RCC 7860 (cell line): ENCODE measurements at places on chromosomes 6 and 20.
A peak's percentile ranks its signal among the peaks of the same experiment; 100 is the strongest.

- DNase-seq = no peak
These were observed 584 bp downstream of the MTCH1 start for GRCh38 chr6:36985417-36985807.

GRCh38 chr6:138972226-138972665, 15.8 kb downstream of the REPS1 start:
- DNase-seq = no peak

GRCh38 chr6:138107752-138108592, 753 bp upstream of the PERP start:
- DNase-seq = no peak

DNA sequence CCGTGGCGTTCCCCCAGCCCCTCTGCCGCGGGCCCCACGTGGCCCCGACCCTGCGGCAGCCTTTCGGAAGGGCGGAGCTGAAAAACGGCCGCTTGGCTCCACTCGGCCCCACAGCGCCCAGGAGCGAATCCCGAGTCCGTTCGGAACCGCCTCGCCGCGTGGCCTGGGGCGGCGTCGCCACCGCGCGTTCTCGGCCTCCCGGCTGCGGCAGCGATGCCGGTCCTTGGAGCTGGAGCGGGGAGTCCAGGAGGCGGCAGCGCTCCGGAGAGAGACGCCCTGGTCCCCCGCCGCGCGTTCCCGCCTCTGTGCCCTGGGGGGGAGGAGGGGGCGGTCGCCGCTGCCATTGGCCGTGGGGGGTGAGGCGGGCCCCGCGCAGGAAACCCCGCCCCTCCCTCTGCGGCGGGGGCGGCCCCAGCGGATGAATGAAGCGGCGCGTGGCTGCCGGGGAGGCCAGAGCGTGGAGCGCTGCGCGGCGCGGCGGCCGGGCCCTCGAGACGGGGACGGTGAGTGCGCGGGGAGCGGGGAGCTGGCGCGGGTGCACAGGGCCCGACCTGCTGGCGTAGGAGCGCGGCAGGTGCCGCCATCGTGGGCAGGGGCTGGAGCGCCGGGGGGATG, at the start of gene SLCO4A1:
SLCO4A1 (plus strand) TSS at position 453 of the 615 bp plus-strand sequence. CDS start 13,952 bp downstream, outside the sequence.
- peak; percentile 69 for DNase-seq

DNA sequence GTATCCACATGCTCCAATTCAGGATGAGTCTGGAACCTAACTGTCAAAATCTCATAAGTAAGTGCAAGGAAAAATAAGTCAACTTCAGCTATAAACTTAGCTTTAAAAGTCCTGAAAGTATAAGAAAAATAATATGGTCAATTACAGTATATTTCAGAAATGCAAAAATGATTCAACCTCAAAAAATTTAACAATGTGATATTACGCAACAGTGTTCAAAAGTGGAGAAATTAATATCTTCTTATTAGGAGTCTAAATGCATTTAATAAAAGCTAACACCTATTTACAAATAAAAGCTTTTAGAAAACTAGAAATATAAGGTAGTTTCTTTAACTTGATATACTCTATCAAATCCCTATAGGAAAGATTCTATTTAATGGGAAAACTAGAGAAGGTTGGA, 111.2 kb upstream of the OPRM1 start:
- DNase-seq = no peak

DNA sequence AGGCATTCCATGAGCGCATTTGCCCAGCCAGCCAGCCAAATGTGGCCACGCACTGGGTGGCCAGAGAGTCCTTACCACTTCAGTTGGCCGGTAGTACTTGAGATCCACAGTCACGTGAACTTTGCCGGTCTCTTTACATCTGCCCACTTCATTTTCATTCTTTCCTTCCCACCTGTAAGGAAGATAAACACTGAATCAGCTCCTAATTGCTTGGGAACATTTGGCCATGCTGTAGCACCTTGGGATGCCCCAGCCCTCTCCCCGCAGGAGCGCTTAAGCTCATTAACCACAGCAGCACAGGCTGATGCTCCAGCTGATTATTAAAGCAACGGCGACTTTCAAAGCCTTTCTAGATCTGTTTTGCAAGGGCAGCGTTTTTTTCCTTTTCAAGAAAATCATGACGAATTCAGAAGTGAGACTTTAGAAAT, 116.6 kb downstream of the FOXC1 start:
- DNase-seq = no peak

GRCh38 chr6:31614075-31614619, 887 bp upstream of the AIF1 start:
- DNase-seq = no peak

DNA sequence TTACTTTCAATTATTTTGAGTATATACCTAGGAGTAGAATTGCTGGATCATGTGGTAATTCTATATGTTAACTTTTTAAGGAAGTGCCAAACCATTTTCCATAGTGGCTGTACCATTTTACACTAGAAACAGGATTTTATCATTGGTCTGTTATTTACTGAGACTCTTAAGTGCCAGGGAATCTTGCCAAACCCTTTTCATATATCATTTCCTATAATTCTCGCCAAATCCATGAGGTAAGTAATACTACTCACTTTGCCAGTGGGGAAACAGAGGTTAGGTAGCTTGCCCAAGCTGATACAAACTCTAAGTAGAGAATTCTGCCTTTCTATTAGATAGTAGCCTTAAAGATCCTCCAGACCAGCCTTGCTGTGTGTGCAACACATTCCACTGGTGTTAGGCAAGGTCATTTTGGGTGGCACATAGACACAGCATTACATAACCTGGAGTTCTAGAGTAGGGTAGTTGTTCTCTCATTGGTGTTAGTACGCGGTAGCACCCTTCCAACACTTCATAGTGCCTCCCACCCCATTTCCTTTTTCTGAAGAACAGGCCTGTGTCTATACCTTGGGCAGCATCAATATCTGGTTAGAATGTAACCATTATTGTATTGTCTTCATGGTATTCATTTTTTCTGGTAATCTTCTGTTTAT, 65.5 kb downstream of the ARID1B start:
- no peak for DNase-seq

DNA sequence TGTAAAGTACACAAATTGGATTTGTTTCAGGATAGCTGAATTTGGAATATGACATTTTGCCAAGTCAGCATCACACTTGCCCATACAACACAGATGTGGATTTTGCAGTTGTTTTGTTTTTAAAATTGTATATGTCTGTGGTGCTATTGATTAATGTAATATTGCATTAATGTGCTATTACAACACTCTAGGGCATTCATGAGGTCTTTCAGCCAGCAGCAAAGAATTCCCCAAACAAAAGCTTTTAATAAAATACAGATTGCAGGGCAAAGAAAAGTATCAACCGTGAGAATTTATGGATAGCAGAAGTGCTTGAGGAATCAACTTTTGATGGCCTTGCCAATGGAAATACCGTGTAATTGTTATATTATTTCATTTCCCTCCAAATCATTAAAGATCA, 144.9 kb downstream of the AIG1 start:
- DNase-seq = no peak

GRCh38 chr6:18491308-18492045, 104.3 kb downstream of the RNF144B start:
- DNase-seq = peak; percentile 43

GRCh38 chr20:4117158-4117740, 101.9 kb upstream of the RNF24 start:
- no peak for DNase-seq

DNA sequence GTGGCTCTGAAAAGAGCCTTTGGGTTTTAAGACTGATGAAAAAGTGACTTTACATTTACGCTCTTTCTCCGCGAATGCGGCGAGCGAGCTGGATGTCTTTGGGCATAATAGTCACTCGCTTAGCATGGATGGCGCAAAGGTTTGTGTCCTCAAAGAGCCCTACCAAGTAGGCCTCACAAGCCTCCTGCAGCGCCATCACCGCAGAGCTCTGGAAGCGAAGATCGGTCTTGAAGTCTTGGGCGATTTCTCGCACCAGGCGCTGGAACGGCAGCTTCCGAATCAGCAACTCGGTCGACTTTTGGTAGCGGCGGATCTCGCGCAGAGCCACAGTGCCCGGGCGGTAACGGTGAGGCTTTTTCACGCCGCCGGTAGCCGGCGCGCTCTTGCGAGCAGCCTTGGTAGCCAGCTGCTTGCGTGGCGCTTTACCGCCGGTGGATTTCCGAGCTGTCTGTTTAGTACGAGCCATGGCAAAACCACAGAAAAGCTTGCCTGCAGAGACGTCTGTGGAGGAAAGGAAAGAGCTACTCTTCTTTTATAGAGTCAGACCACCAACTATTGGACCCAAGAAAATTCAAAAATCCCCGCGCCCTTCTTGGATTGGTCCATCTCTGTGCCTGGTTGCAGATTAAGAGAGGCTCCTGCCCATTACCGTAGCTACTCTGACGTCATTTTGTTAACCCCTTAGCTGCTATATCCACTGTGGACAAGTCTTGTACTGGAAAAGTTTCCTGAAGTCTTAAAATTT, 55.5 kb upstream of the HFE start:
- DNase-seq = peak; percentile 98

DNA sequence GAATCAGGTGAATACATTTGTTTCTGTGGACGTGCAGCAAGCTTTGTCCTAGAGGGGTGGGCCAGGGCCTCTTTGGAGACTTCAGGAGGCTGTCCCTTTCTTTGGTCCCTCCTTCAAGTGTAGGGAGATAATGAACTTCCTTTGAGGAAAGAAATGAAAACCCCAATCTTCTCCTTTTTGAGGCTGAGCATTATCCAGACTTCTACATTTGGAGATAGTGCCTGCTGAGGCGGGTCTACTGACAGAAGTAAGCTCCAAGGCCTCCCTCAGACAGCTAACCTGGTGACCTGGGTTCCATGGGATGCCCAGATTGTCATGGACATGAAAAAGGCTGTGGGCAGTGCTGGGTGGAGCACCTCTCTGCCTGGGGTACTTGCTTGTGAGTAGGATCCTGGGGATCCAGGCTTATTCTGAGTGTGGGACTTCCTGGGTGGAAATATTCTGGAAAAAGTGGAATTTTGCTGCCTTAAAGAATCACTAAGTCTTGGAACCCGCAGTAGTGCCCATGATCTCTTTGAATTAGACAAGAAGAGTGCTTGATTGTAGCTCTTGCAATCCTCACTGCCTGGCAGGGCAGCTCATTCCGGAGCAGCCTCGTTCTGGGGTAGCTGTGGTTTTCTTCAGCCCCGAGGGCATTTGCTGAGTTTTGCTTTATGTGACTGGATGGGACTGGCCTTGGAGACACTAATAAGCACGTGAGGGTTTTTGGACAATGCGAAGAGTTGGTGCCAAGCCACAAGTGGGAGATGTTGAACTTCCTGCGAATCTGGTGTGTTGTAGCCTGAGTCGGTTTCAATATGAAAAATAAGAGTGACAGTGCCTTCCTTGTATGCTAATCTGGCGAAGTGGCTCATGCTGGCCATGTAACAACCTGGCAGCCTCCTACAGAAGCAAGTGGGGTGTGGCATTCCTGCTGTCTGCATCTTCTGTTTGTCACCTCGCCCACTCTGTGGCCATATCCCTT, 28.1 kb downstream of the SNRNP48 start:
- DNase-seq = no peak

DNA sequence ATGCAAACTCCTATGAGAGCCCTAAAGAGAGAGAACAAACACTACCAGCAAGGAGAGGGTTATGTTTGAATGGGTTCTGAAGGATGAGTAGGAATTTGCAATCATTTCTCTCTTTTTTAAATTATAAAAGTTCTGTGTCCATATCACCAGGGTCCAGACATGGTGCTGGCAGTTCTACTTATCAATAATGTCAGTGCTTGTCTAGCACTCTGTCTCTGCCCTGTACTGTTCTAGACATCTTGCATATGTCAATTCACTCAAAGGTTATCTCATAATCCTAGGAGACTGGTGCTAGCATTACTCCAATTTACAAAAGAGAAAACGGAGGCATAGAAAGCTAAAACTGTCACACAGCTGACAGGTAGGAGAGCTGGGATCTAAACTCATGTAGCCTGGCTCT, 101.3 kb downstream of the VEGFA start:
- no peak for DNase-seq

GRCh38 chr6:82954356-82954755, 111.3 kb downstream of the UBE3D start:
- DNase-seq = no peak

DNA sequence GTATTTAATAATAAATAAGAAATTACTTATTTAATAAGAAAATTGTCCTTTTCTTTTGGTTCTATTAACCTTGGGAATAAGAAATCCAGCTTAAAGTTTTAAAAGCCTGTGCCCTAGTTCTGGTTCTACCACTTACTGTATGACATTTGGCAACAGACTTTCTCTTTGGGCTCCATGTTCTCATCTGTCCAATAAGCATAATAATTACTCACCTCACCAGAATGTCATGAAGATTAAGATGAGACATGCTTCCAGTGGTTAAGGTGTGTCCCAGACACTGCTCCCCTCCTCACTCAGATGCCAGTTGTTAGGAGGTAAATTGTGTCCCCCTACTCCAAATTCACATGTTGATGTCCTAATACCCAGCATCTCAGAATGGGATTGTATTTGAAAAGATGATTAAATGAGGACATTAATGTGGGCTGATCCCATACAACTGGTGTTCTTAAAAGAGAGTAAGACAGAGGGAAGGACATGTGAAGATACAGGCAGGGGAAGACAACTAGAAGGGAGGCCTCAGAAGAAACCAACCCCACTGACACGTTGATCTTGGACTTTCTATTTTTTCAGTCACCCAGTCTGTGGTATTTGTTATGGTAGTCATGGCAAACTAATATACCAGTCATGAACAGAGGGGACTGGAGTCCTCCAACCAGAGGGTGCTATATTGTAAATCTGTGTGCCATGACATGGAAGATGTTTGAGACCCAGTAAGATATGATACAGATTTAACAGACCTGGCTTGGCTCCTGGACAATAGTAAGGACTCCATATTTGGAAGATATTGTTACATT, 6.4 kb upstream of the MICAL1 start:
- DNase-seq = no peak

DNA sequence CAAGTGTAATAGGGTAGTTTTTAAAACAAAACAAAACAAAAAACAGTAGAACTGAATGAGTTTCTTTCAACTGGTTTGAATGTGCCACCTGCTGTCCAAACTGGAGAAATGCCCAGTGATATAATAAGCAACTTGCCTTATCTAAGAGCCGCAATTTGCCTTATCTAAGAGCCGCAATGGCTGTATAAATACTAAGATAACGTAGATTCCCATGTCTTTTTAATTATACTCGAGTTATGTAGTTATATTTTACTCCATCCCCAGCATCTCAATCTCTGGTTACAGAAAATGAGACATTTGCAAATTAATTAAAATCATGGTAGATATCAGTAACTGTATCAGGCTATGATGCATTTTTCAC, 67.2 kb downstream of the RPP40 start:
- DNase-seq = no peak

- DNase-seq = no peak
These were observed 87.7 kb downstream of the CEBPB start for GRCh38 chr20:50278377-50278683.

GRCh38 chr6:17877196-17877894, 110.1 kb downstream of the KIF13A start:
- peak; percentile 76 for DNase-seq

DNA sequence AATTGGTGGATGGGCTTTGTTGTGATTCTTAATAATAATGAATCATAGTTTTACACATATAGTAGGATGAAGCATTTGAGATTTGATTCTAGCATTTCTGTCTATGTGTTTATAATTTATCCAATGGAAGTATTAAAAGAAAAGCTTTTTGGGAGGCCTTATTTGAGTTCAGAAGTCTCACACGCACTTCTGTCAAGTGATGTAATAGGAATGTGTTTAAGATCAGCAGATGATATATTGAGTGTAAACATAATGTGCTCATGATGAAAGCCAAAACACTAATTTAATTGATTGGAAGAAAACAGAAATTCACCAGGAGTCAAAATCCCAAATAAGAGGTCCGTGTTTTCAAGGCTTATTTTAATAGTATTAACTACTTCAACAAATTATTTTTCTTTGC, 435.6 kb upstream of the HSF2 start:
- no peak for DNase-seq
